GM10248 (cell line): ENCODE measurements at places on chromosomes 4 and X.

DNA sequence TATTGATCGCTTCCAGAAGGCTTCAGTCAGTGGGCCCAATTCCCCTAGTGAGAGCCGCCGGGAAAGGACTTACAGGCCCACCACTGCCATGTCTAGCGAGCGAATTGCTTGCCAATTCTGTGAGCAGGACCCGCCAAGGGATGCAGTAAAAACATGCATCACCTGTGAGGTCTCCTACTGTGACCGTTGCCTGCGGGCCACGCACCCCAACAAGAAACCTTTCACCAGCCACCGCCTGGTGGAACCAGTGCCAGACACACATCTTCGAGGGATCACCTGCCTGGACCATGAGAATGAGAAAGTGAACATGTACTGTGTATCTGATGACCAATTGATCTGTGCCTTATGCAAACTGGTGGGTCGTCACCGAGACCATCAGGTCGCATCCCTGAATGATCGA, 15.3 kb downstream of the MID2 start:
- no peak for DNase-seq

- DNase-seq, result no peak
Observed at GRCh38 chrX:13899607-13900006, 82.7 kb upstream of the GPM6B start.

DNA sequence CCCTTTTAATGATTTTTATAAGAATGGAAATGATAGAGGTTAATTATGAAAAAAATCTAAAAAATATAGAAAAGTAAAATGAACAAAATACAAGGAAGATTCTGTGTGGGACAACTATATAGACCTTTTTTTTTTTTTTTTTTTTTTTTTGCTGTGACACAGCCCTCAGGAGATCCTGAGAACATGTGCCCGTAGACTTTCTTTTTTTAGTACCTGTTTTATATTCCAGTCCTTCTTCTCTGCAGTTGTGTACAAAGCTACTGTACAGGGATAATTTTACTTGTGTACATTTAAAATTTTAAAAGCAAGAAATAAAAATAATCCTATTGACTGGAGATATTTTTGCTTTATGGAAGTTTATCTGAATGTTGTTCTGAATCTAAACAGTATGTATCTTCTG, 85.5 kb downstream of the KDM6A start:
- DNase-seq, result no peak

- no peak for DNase-seq
Observed at GRCh38 chr4:147769386-147769785, 37.5 kb downstream of the ARHGAP10 start.

GRCh38 chr4:84578540-84579402, 4.2 kb upstream of the CDS1 start:
- no peak for DNase-seq

DNA sequence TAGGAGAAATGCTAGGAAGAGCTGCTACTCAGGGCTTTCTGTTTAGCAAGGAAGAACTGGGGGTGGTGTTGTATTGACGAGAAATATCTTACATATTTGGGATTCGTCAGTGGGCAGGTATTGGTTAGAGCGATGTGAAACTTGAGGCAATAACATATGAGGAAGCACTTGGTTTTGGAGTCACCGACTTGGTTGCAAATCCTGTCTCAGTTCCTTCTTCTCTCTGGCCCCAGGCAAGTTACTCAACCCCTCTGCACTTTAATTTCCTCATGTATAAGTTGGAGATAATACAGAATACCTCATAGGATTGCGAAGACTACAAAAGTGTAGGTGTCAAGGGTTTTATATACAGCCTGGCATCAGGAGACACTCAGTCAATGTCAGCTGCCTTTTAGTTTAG, 34.1 kb downstream of the GPAT3 start:
- peak; percentile 21 for DNase-seq

GRCh38 chr4:2489081-2489805, 20.3 kb downstream of the RNF4 start:
- no peak for DNase-seq

DNA sequence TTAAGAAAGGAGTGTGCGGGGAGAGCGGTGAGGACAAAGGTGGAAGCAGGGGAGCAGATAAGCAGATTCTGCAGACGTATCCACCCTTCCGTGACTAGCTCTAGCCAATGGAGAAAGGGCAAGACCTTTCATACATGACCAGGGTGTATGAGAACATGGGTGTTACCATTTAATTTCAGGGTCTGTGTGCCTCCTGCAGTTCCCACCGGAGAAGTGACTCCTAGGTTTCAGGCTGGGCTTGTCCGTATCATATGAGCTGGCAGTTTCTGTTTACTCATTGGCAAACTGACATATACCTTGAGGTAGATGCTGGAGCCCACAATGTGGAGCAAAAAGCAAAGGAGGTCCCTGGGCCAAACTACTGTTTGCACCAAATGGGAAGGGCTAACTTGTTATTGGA, 6.8 kb downstream of the RBM47 start:
- DNase-seq, result no peak

DNA sequence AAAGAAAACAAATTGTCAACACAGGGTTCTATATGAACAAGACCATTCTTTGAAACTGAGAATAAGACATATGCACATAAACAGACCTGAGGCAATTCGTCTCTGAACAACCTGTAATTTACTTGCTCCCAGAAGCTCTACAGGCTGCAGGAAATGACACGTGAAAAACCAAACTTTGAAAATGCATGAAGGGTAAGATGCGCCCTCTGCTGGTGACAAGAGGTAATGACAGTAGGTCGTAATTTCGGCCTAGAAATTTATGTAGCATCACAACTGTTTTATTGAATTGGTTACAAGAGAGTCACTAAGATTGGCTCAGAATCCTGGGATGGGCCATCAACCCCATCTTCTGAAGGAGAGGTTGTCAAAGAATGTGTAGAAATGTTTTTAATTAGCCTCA, 276.5 kb downstream of the PPP4R3C start:
- DNase-seq, result peak; percentile 16

- no peak for DNase-seq
Observed at GRCh38 chr4:80409809-80410208, 74.3 kb downstream of the CFAP299 start.

DNA sequence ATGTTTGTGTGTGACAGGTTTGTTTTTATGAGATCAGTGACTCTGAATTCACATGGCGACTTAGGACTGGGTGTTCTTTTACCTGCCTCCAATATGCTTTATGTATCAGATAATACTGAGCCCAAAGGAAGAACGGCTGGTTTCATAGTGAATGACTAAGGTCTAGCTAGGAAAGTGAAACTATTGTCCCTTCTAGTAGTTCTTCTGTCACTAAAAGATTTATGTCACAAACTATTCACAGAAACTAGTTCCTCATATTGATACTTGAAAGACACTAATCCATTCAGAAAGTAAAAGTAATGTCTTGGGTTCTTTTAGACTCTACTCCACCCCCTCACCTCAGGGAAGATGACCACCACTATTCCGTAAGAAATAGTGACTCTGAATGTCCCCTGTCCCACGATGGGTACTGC, 81.7 kb downstream of the EGF start:
- DNase-seq, result peak; percentile 58

- no peak for DNase-seq
Observed at GRCh38 chrX:115573185-115573584, 12.2 kb downstream of the PLS3 start.

DNA sequence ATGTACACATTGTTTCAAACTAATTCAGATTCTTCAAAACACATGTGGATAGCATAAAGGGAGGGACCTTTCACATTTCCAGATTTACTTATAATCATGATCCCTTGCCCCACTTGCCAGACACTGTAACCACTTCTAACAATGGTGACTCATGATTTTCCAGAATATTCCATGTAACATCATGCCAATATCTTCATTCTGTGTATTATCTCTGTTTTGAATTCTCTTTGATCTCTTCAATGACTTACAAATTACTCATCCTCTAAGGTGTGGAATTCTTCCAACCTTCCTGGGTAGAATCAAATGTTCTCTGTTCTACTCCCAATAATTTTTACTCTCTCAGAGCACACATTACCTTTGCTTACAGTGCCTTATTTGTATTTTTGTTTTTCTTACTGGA, 517.1 kb downstream of the PCDH7 start:
- DNase-seq, result no peak

DNA sequence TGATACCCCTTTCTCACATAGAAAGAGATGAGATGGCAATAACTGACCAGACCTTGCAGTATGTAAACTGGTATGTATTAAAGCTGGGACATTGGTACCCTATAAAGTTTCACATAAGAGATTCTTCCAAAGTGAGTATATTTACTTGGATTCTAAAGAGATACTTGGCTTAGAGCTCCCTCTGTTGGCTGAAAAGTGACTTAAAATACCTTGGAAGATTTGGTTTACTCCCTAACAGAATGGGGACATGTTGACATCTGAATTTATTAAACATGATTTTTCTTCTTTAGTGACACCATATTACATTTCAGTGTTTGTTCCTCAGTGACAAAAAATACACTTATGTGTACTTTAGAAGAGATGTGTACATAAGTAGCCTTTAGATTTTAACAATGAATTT, 47.9 kb upstream of the RGN start:
- peak; percentile 44 for DNase-seq

DNA sequence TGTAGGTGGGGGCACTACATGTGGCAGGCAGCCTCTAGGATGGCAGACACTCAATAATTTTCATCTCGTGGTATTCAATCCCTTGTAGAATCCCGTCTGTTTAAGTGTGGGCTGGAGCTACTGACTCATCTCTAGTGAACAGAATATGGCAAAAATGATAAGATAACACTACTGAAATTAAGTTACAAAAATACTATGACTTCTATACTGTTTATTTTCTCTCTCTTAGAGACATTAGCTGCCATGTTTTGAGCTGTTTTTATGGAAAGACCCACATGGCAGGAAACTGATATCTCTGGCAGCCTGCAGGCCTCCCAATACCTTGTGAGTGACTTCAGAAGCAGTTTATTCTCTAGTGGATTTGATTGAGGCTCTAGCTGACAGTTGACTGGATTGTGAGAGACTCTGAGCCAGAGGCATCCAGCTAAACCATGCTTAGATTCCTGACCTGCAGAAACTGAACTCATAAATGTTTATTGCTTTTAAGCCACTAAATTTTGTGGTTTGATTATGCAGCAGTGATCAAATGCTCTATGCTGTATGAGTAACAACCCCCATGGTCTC, 298.8 kb upstream of the CTSO start:
- no peak for DNase-seq

DNA sequence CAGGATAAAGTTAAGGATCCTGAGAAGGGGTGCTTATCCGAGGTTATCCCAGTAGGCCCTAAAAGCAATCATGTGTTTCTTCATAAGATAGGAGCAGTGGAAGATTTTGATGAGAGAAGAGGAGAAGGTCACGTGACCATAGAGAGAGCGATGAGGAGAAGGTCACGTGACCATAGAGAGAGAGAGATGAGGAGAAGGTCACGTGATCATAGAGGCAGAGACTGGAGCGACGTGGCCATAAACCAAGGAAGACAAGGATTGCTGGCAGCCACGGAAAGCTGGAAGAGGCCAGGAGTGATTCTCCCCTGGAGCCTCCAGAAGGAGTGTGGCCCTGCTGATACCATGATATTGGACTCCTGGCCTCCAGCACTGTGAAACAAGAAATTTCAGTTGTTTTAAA, 38.4 kb upstream of the ZNF518B start:
- no peak for DNase-seq

DNA sequence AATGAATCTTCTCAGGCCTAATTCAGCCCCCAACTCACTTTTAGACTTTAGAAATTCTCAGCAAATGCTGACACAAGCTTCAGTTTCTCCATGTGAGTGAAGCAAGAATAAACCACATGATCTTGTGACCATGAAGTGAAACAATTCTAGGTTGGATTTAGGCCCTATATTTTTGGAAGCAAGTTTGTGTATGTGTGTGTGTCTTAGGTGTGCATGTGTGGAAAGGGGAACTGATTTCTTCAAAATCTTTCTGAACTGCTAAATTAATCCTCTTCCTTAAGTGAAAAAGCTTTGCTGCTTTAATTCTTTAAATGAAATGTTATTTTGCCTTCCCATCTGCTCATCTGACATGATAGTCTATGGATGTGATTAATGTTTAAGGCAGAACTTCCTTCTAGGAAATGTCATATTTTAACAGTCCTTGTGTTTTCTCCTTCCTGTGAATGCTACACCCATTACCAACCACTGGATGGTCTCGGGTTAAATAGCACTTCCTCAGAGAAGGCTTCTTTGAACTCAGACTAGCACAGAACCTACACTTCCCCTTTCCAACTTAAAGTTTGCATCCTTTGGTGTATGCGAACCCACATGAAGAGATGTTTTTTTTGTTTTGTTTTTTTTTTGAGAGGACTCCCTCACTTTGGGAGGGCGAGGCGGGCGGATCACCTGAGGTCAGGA, 1.2 kb upstream of the TMEM144 start:
- peak; percentile 30 for DNase-seq

DNA sequence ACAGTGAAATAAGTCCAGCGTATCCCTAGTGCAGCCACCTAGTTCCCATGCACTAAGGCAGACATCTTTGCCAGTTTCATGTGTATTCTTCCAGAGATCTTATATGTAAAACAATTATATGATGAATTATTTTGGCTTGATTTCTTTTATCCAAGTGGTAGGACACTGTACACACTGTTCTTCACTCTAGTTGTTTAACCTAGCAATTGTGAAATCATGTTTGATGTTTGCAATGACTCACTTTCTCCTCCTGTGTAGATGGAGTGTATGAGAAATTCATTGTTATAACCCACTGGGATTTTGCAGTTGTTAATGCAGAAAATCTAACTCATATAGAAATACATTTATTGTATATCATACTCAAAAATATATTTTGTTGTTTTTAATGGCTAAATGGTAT, 17.5 kb upstream of the TBC1D1 start:
- DNase-seq, result no peak

DNA sequence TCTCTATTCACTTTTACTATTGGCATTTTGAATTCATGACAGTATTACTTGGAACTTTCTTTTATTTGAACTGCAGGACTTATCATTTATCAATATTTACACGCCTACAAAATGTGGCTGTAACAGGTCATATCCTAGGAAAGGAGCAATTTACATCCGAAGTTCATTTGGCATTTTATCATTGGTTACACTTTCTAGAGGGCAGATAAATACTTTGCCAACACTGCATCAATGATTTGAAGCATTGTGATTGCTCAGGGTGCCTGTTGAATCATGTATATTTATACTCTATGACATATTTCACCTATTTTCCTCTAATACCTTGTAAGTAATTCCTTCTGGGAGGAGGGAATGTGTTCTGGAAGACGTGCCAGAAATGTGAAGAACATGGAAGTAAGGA, 136.7 kb downstream of the MID1IP1 start:
- DNase-seq, result no peak

DNA sequence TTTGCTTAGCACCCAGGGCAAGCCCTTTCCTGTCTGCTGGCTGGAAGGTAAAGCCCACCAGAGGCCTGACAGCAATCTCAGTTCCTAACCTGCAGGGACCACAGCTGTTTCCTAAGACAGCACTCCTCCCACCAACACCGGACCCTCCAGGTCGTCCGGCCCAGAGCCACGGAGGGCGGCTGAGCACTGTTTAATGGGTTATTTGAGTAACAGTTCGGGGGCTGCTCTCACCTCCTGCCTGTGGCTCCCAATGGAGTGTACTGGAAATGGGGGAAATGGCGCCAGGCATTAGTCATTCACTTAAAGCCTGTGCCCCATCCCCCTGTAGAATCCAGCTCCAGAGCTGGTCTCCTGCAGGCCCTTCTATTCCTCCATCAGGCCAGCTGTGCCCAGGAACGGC, 81.6 kb upstream of the ADRA2C start:
- no peak for DNase-seq

- no peak for DNase-seq
Observed at GRCh38 chr4:8377103-8378075, 63.1 kb downstream of the ACOX3 start.
